ENCODE measurements at places on chromosomes 16 and 17. TPM values are rescaled to one million over a fixed set of nuclear protein-coding genes. Genes with fewer than 3 reads are reported as not detected.

DNA sequence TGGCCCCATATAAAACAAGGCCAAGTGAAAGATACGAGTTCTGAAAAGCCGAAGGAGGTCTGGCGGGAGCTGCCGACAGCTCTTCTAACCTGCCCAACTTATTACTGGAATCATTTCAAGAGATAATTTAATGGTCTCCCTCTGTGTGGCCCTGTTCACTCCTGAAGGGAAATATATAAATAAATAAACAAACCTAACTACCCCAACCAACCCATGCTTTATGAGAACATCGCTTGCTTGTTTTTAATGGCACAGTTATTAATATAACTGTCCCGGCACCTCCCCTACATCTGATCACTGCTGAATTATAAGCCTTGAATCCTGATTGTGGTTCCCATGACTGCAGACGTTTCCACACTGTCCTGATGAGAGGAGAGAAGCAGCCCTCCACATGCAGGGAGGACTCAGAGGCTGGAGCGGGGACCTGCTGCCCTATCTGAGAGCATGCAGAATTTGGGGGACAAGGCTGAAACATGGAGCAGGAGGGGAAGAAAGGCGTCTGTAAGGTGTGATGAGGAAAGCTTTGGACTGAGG, 22.2 kb downstream of the CDK5RAP3 start:
- DNase-seq, result no peak

GRCh38 chr17:49716668-49717364, 9.1 kb upstream of the SLC35B1 start:
- DNase-seq, result no peak

DNA sequence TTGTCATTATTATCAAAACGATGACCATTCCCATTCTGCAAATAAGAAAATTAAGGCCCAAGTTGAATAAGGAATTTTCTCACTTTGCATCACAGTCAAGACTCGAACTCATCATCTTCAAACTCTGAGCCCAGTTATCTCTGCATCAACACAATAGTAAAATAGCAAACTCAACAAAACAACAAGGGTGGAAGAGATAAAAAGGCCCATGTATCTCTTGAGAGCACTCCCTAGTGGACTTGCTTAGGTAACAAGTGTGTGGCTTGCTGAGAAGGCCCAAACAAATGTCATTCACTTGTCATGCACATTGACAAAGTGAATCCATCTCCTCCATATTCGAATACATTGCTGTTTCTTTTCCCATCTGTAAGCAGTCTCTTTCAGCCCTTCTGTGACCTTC, 412.0 kb upstream of the MAF start:
- no peak for DNase-seq

GRCh38 chr17:47716375-47716774, 16.7 kb upstream of the TBX21 start:
- no peak for DNase-seq

DNA sequence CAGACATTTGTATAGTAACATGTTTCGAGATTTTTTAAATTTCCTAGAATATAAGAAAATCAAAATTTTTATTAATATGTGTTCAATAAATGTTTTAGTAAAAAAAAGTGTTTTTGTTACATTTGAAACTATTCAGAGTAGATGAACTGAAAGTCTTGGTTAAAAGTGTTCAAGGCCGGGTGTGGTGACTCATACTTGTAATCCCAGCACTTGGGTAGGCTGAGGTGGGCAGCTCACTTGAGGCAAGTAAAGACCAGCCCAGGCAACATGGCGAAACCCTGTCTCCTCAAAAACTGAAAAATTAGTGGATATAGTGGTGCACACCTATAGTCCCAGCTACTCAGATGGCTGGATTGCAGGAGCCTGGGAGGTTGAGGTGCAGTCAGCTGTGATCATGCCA, 16.8 kb upstream of the PHKG2 start:
- DNase-seq, result no peak

CCDC40 gene
- 1.5 TPM for polyA plus RNA-seq

APOH gene
- polyA plus RNA-seq, result 0.18 TPM

ZNF764 gene
- polyA plus RNA-seq, result 8.3 TPM
